ENCODE measurements at places on chromosomes 11 and 22. TPM values are rescaled to one million over a fixed set of nuclear protein-coding genes. Genes with fewer than 3 reads are reported as not detected.
A peak's percentile ranks its signal among the peaks of the same experiment; 100 is the strongest.

GRCh38 chr11:112499153-112499880, 238.7 kb upstream of the PLET1 start:
- DNase-seq = no peak

- no peak for DNase-seq
Observed at GRCh38 chr22:46069521-46070214, 80.7 kb upstream of the PPARA start.

Gene SEZ6L
- polyA plus RNA-seq = 0.15 TPM

- DNase-seq = peak; percentile 86
Observed at GRCh38 chr11:9575260-9576240, 2.1 kb downstream of the WEE1 start.

GRCh38 chr11:70488171-70488703, 89.9 kb downstream of the CTTN start:
- no peak for DNase-seq

GRCh38 chr11:71461696-71462095, 8.7 kb downstream of the NADSYN1 start:
- DNase-seq = no peak

Gene APOA5
- not detected for polyA plus RNA-seq

DNA sequence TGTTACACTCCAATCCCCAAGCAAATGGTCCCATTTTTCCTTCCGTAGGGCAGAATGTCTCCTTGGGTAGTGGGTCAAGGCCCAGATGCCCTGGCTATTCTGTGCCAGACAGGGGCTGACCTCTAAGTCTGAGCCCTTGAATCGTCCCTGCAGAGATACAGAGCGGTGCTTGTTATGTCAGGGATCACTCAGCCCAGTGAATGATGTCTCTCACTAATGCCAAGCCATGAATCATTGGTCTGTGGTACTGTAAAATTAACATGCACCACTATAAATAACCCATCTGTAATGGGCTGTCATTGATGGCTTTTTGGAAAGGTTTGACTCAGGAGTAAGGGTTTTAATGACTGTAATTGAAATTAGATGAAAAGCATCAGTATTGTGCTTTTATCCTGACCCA, 35.3 kb upstream of the KIRREL3 start:
- DNase-seq = no peak

GRCh38 chr11:3855808-3856491, 486 bp downstream of the STIM1 start:
- no peak for DNase-seq

Gene RAB1B
- 126 TPM for polyA plus RNA-seq

DNA sequence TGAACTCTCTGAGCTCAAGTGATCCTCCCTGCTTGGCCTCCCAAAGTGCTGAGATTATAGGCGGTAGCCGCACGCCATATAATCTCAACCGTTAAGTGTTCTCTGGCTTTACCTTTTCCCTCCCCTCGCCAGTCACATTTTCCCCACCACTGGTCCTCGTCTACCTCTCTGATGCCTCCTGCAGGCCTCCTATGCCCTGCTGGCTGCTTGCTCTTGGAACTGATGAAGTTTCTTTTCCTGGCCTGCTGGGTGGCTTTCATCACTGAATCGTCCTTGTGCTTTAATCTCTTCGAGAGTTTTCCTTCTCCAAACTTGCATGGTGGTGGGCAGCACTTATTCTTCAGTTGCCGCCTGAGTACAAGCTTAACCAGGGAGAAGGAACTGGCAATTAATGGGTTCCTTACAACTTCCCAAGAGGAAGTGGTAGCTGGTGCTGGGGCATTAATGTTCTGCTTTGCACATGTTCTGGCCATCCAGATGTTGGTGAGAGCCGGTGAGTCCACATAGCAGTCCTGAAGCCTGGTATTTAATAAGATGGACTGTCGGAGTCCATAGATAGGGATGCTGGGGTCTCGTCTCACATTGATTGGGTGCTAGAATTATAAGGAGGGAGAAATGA, 1.3 kb downstream of the C22orf31 start:
- DNase-seq = no peak

- no peak for DNase-seq
Observed at GRCh38 chr11:126598344-126599216, 243.1 kb downstream of the ST3GAL4 start.

- DNase-seq = no peak
Observed at GRCh38 chr11:119355091-119355843, 8.8 kb upstream of the MFRP start.

Gene GGTLC2
- 0.32 TPM for polyA plus RNA-seq

Gene LDLRAD3
- 24.8 TPM for polyA plus RNA-seq

DNA sequence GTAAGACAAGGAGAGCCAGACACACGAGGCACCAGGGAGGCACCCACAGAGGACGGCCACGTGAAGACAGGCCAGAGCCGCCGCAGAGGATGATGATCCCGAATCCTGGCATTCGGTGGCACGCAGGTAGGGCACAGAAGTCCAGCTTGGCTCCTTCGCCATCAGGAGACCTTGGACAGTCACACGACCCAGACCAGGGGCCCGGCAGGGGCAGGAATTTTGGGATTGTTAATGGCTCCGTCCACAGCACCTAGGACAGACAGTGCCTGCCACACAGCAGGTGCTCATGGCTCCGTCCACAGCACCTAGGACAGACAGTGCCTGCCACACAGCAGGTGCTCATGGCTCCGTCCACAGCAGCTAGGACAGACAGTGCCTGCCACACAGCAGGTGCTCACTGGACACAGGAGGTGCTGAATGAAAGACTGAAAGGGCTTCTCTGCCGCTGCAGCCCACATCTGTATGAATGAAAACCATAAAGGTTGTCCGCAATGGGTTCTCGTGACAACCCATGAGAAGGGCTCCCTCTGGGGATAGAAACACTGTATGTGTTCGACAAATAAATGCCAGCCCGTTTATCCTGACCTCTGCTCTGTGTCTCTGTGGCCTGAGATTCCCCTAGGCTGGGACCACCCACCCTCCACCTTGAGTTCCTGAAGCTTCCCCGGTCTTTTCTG, 341.6 kb downstream of the CTTN start:
- no peak for DNase-seq

Gene EMID1
- 106 TPM for polyA plus RNA-seq

DNA sequence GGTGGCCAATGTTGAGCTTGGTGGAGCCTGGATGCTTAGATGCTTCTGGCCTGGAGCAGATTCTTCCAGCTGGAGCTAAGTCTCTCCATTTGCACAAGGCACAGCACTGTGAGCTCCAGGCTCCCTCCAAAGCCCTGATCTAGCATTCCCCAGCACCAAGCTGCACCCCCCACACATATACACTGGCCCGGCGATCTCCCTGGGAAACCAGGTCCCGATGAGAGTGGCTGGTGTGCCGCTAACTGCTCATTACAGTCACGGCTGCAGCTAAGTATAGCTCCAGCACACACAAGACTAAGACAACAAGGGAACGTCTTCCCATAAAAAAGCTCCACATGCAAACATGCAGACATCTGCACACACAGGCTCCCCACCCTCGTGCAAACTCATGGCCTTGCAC, 17.6 kb downstream of the KCNC1 start:
- DNase-seq = no peak

- no peak for DNase-seq
Observed at GRCh38 chr22:17888855-17889254, 114.6 kb upstream of the BID start.

GRCh38 chr22:44424867-44425693, 73.0 kb downstream of the RTL6 start:
- DNase-seq = no peak

GRCh38 chr11:108203075-108203474, 19.4 kb downstream of the NPAT start:
- no peak for DNase-seq

GRCh38 chr11:10777393-10777793, 26.3 kb downstream of the CTR9 start:
- DNase-seq = no peak

- no peak for DNase-seq
Observed at GRCh38 chr22:48660790-48661740, 1166.6 kb downstream of the BRD1 start.

Gene ZBTB16
- 1.7 TPM for polyA plus RNA-seq

Gene MMP12
- 4.2 TPM for polyA plus RNA-seq

DNA sequence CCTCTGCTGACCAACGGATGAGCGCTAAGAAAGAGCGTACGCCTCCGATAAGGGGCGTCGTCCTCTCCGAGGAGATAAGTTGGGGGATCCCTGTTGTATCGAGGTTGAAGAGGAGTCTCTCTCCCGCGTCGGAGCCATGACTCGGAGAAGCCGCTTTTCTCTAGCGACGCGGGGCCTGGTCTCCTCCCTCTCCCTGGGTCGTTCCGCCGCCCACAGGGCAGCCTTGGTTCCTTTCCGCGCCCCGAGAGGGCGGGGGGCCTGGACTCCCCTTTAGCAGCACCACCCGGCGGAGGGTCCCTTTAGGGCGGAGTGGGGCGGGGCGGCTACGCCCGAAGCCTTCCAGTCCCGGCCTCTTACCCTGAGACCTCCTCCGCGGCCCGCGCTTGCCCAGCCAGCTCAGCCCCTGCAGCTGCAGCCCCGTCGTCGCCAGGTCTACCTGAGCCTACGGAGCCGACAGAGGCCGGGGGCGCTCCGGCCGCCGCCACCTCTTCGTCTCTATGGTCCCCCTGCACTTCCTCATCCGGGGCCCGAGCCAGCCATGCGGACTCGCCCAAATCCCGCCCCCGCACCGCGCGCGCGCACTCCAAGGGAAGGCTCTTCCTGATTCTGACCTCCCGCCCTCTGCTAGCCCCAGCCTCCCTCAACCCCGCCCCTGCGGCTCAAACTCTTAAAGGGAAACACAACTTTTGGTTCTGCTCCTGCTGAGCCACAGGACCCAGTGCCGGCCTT, at the start of gene PRR14L:
TSS of gene PRR14L (minus strand) at position 497 of the 729 bp plus-strand sequence. CDS start 11,272 bp downstream, outside the sequence.
- peak; percentile 97 for DNase-seq

DNA sequence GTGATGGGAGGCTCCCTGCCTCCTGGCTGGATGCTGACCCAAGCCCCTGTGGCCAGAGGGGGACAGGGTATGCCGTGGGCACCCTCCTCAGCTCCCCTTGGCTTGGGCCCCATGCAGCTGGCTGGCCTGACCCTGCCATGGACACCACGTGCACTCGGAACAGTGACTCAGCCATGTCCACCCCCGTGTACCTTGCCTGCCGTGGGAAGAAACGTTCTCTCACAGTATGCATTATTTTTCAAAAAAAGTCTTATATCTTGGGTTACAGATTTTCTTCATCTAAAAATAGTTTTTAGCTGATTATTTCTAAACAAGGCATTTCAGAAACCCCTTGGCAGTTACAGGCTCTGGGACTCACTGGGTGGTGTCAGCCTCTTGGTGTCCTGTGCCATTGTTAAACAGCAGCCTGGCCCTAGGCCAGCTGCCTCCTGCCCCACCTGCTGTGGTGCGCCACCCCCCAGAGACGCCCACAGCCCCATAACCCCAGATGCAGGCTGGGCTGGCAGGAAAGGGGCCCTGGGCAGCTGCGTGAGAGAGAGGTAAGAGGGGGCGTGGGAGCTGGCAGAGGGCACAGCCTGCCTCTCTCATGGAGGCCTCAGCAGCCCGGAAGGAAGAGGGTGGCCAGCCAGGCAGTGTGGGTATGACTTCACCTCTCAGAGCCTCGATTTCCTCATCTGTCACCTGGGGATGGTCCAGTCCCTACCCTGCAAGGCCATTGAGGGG, 99.8 kb downstream of the MORC2 start:
- DNase-seq = no peak

GRCh38 chr11:72217841-72218240, 1.2 kb downstream of the FOLR2 start:
- no peak for DNase-seq

GRCh38 chr11:15594607-15595006, 479.9 kb downstream of the INSC start:
- no peak for DNase-seq

DNA sequence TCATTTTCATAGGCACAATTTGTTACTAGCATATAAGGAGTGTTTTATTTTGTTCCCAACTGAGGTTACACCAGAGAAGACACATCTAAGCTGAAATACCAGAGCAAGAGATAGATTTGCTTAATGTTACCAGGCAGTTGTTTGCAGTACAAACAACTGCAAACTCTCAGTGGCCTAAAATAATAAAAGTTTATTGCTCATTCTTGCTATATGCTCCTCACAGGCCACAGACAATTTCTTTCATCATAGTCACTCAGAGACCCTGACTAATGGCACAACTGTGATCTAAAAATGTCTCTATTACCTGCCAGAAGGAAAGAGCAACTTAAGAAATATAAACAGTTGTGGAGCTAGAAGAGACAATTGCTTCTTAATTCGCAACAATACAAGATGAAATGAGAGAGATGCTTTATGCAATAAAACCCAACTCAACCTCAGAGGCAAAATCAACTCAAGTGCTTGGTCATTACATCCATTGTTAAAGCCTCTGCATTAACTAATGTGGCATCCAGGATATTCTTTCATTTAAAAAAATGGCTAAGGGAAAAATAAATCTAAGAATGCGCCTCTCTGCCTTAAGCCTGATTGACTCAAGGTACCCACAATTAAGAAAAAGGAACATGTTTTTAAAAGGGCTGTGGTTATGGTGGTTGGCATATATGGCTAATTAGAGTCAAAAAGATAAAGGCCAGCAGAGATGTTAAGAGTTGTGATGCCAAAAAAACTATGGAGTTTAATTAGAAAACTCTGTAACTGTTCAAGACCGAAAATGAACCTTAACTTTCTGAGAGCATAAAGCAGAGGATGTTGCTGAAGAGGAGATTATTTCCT, 103.7 kb downstream of the CD44 start:
- no peak for DNase-seq

DNA sequence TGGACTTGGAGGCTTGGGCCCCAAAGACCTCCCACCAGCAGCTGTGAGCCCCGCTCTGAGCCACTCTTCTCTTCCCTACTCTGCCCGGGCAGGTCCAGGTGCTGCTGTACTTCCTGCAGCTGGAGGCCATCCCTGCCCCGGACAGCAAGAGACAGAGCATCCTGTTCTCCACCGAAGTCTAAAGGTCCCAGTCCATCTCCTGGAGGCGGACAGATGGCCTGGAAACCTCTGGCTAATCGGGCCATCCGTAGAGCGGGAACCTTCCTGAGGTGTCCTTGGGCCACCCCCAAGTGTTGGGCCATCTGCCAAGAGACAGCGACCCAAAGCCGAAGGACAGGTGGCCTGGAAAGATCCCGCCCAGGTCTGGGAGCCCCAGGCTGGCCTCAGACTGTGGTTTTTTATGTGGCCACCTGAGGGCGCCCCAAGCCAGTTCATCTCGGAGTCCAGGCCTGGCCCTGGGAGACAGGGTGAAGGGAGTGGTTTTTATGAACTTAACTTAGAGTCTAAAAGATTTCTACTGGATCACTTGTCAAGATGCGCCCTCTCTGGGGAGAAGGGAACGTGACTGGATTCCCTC, 135.1 kb downstream of the BCR start:
- peak; percentile 37 for DNase-seq

Gene SYCE3
- polyA plus RNA-seq = not detected

Gene HTR3B
- not detected for polyA plus RNA-seq

- no peak for DNase-seq
Observed at GRCh38 chr11:45333001-45333971, 47.1 kb upstream of the SYT13 start.

Gene DUSP8
- polyA plus RNA-seq = 4.2 TPM

Gene ESAM
- polyA plus RNA-seq = 68.1 TPM

Gene DRAP1
- 73.3 TPM for polyA plus RNA-seq

Gene MMP13
- not detected for polyA plus RNA-seq

All from renal cortex interstitium (tissue), 15 donors.